Cardiac muscle cell (in vitro differentiated cells and primary cell): ENCODE measurements at places on chromosomes 7 and 10. TPM values are rescaled to one million over a fixed set of nuclear protein-coding genes. Genes with fewer than 3 reads are reported as not detected.

DNA sequence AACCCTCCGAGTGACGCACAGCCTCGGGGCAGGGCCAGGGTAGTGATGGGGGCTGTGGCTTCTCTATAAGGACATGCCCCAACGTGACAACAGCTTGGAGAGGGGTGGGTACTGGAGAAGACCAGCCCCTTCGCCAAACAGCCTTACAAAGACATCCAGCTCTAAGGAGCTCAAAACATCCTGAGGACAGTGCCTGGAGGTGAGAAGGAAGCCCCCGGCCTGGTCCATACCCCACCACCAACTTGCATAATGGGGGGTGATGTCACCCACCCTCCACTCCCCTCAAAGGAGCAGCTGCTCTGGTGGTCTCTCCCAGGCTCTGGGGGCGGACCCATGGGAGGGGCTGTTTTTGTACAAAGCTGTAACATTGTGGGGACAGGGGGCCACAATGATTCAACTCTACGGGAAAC is 15.1 kb downstream of the PRSS2 start:
- no peak for DNase-seq

DNA sequence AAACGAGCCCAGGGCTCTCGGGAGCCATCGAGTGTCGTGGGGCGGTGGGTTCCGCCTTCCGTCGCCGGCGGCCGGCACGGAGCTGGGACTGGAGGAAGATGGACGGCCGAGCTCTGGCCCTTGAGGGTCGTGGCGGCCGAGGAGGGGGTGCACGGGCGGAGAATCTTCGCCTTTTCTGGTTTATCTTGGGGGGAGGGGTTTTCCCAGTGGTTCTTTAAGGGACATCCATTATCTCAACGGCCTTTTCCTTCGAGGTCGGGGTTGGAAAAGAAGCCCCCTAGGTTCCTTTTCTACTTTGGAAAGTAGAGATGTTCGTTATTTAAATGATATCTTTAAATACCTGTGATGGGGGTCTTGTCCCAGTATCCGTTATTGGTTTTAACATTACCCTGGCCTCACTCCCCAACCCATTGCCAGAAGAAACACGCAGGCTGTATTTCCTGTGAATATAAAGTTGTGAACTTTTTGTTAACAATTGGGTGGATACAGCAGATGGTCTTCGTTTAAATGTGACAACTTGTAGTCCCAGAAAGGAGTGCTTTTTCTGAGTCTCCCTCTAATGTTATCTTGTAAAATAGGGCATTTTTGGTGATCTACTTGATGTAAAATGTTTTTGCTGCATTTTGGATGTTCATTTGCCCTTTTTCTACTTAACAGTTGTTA is 765 bp downstream of the CCAR1 start:
- DNase-seq = peak; percentile 4

DNA sequence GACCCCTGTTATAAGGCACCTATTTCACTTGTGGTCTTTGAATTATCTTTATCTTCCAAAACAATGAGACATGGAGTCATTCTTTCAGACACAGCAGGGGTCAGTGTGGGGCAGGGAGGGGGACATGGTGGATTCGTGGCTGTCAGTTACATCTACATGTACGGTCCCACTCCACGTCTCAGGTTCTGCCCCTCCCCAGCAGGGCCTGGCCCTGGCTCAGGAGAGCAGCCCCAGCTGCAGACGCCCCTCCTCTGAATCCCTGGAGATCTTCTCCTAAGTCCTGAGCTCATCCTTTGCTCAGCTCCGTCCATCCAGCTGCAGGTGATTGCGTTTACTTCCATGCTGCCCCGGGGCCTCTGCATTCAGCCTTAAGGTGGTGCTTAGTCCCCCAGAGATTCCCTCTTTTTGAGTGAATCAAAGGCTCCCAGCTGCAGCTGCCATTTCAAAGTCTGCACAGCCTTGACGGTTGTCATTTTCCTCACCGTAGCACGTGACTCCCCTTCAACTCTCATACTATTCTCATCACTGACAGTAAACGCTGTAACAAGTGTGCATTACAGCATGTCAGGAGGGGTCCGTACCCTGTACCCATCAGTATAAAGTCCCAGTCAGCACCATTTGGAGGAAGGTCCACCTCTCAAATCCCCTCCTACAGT is 113.4 kb upstream of the TCERG1L start:
- no peak for DNase-seq

DNA sequence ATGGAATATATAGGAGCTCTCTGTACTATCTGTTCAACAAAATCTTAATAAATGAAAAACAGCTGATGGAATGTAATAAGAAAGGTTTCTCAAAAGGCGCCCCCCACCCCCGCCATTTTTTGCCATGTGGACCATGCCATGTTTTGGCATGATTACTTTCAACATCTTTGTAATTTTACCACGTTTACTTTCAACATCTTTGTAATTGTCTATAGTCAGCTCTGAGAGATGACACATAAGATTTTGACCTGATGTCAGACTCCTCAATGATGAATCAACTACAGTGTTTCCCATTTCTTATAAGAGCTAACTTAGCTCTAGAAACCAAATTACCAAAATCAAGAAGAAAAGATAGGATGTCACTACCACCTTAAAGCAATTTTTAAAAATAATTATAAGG is 144.9 kb upstream of the AHR start:
- no peak for DNase-seq

- DNase-seq = no peak
These were observed 4.0 kb upstream of the MMP21 start for GRCh38 chr10:125779403-125780327.

DNA sequence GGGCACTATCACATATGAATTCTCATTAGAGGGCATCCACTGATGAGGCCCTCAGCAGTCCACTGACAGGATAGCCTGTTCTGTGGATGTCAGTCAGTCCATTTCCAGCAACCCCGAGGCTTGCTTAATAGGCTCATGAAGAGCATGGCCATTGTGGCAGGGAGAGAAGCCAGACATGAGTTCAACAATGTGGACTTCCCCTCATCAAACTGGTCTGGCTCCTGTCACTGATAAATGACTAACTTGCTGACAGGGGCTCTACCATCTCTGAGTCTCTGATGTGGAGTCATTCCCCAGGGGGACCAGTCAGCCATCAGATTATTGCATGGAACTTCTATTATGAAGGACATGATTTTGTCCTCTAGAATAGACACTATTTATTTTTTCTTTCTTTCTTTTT is 19.8 kb upstream of the TRIL start:
- DNase-seq = peak; percentile 31

DNA sequence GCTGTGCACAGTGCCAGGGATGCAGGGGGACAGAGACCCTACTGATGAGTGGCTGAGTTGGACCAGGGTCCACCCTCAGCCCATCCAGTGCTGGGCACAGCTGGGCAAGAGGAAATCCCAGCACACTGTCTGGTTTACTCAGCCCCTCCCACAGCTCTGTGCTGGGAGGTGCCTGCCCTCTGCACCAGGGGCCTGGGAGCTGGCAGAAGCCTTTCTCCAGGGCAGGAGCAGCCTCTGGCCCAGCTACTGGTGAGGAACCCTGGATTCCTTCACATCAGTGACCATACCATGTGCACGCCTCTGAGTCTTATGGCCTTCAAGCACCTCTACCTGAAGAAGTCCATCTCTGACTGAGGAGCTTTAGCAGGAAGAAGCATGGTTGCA is 25.9 kb upstream of the C10orf71 start:
- no peak for DNase-seq

DNA sequence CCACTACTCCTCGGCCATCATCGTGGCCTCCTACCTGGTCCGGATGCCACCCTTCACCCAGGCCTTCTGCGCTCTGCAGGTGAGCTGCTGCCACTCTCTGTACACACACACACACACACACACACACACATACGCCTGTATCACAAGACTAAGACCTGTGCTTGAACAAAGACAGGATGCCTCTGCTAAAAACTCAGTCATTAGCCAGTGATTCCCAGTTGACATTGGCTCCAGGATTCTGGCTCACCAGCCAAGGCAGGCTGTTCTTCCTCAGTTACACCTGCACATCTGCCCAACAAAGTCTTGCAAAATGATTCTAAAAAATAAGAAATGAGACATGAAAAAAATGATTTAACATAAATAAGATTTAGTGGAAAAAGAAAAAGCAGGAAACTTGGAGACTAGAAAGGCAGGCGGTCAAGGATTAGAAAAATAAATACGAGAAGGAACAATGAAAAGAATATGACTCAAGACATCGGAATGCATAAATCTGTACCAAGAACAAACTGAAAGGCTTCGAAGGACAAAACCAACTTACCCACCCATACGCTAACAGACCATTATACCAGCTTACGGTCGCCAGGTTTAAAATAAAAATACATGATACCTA is 7.4 kb upstream of the LRRC18 start:
- peak; percentile 18 for DNase-seq

GRCh38 chr7:44473295-44473694 is 17.2 kb downstream of the NUDCD3 start:
- no peak for DNase-seq

- DNase-seq = peak; percentile 70
These were observed 13.1 kb downstream of the AVPI1 start for GRCh38 chr10:97673736-97674525.

- DNase-seq = no peak
These were observed 89.6 kb downstream of the ATXN7L1 start for GRCh38 chr7:105786520-105787470.

DNA sequence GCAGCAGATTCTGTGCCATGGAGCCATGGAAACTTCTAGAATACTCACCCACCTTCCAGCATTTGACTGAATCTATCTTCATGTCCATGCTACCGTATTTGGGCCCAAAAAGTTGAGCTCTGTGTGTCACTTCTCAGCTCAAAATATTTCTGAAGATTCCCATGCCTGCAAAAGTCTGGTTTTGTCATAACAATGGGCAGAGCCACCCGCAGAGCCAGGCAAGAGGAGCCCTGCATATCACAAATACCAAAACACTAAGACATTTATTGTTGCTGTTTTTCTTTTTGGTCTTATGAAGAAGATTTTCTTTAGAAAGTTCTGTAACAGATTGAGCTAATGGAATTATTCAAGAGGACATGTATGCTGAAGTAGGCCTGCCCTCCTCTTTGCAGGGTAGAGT is 68.1 kb downstream of the PRTFDC1 start:
- no peak for DNase-seq

DNA sequence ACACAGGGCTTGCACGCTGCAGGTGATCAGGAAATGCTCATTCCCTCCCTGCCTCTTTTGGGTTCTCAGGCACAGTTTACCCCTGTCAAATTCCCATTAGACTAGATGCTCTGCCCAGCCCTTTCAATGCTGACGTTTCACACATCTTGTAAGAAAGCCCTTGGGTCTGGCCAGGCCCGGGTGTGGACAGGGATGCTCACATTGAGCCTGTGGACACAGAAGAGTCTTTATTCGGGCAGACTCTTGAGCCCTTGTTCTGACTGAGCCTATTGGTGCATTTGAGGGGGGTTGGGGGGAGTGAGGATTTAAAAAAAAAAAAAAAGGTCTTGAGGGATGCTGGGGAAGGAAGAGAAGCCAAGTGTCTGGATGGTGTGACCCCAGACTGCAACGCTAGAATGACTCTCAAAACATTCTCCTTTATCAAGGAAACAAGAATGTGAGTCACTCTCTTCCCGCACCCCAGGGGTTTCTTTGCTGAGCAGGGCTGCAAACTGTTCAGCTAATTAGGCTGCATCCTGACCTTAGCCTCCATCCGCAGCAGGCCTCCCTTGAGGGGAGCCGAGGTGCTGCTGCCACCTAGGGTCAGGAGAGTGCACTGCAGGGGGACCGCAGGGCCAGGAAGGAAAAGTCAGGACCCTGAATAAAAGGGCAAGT is 53.6 kb upstream of the TMEM72 start:
- peak; percentile 91 for DNase-seq

- DNase-seq = no peak
These were observed 34.0 kb downstream of the ITGB8 start for GRCh38 chr7:20364571-20365196.

TWIST1 gene
- 43.5 and 44.6 TPM in 2 replicates for total RNA-seq

FAM13C gene
- 11.2 and 13.4 TPM in 2 replicates for total RNA-seq

STEAP2 gene
- 2.9 and 3.4 TPM in 2 replicates for total RNA-seq

GIMAP1 gene
- total RNA-seq = 0.06 TPM in 1 of 2 replicates, not detected in the other

RGR gene
- total RNA-seq = not detected in 2 replicates

TMEM229A gene
- total RNA-seq = 0.12 and 0.18 TPM in 2 replicates

CLCN1 gene
- total RNA-seq = 0.11 TPM in 1 of 2 replicates, not detected in the other

CDK6 gene
- total RNA-seq = 81.6 and 98.1 TPM in 2 replicates

SPRN gene
- 0.33 and 0.63 TPM in 2 replicates for total RNA-seq

CWF19L1 gene
- 14.3 and 14.4 TPM in 2 replicates for total RNA-seq

OR6V1 gene
- total RNA-seq = not detected in 2 replicates
